ENCODE measurements at places on chromosomes 7 and 10.
A peak's percentile ranks its signal among the peaks of the same experiment; 100 is the strongest.

- peak; percentile 14 for DNase-seq
Observed at GRCh38 chr10:484441-484924, 205.0 kb downstream of the DIP2C start.

DNA sequence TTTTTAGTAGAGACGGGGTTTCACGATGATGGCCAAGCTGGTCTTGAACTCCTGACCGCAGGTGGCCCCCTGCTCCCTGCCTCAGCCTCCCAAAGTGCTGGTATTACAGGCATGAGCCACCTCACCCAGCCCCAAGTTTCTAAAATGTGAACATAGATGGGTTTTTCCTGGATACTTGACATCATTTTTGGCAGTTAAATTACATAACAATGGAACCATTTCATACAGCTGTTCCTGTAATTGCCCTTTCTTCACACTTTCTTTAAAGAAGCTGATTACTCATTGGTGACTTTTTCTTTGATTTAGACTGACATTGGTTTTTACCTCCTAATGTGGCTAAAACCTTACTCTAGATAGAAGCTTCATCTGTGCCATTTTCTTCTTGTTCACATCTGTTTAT, 5.9 kb downstream of the ZKSCAN1 start:
- no peak for DNase-seq

GRCh38 chr10:74955796-74956195, 129.4 kb downstream of the KAT6B start:
- peak; percentile 47 for DNase-seq

DNA sequence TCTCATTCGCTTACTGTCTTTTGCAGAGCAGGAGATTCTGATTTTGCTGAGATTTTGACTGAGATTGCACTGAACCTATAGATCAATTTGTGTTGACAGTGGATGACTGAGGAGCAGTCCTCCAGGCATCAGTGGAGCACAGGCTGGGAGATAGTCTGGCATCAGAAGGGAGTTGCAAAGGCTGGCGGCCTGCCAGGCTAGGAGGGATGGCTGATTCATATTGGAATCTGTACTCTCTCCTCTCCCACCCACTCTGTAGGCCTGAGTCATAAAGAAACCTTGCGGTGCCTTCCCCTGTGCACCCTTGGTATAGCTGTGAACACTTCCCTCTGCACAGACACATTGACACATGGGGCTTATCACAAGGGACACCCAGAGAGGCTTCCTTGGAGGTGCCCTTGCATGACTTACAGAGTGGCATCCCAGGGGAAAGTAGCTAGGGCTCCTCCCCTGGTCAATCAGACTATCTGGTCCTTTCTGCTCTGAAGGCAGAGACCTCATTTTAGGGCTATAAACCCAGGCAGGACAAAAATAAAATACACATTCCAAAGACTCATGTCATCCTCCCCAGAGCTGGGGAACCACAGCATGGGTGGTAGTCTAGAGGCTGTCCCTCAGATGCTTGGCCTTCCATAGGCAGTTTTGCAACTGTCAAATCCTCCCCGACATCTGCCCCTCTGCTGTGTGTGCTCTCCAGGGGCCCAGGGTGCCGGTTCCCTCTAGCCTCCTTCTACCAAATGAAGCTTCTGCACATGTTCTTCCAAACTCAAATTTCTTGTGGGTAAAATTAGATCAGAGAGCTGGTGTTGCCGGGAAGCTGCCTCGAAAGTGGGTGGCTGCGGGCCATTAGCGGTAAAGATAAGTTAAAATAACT, 37.4 kb upstream of the EEPD1 start:
- DNase-seq: peak; percentile 98

DNA sequence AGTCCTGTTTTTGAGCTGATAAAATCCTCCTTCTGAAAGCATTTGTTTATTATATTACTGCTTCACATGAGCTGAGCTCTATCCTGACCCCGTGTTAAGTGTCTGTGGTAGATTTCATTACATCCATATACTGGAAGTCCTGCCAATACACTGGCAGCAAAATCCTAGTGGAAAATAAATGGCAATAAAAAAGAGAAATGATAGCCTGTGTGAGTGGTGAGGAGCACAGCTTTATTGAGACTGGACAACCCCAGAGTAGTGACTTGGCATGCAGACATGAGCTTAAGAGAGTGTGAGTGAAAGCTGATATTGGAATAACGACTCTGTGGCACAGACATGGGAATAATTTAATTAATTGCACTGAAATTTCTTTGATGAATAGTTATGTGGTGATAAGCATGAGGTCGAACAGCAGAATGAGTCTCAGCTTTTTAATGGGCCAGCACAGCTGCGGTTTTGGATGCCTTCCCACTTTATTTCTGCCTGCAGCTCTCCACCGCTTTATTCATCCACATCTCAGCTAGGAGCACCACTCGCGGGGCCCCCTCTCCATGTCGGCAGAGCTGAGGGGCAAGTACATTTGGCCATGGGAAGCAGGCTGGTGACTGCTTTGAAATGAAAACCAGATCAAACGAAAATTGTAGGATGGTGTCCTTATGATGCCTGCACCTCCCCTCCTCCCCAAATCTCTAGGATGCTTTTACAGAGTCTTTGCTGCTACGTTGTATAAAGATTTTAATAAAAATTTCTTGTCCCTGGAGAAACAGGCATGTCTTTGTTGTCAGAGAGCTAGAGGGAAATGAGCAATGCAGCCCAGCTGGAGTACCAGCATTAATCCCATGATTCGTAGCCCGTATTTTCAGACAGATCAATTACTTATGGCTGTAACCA, 494.3 kb downstream of the AUTS2 start:
- no peak for DNase-seq

GRCh38 chr7:95367606-95368005, 28.6 kb downstream of the PON3 start:
- no peak for DNase-seq

Measured in HCEC 1CT (cell line).